ENCODE measurements at places on chromosomes 2 and 18. TPM values are rescaled to one million over a fixed set of nuclear protein-coding genes. Genes with fewer than 3 reads are reported as not detected.

Gene COL4A4
- not detected for total RNA-seq

Gene KCNK3
- total RNA-seq = not detected

Gene LAMA1
- not detected for total RNA-seq

Gene SLC39A10
- 30.7 TPM for total RNA-seq

Gene TNS1
- 0.15 TPM for total RNA-seq

Gene ANO7
- total RNA-seq = 3.1 TPM

Gene POTEI
- total RNA-seq = not detected

Gene SNORC
- total RNA-seq = 1.3 TPM

Gene HOXD9
- not detected for total RNA-seq

Gene MALT1
- total RNA-seq = 30.3 TPM

Gene NT5DC4
- not detected for total RNA-seq

Gene IL1RL2
- total RNA-seq = 0.06 TPM

Gene HOXD4
- total RNA-seq = not detected

Gene ABHD3
- 27.5 TPM for total RNA-seq

Gene POTEJ
- not detected for total RNA-seq

Gene FOXD4L1
- 0.17 TPM for total RNA-seq

Gene RAB17
- not detected for total RNA-seq

Gene SLC5A7
- total RNA-seq = not detected

Gene PCARE
- not detected for total RNA-seq

Gene TNP1
- total RNA-seq = not detected

Gene TMEM237
- total RNA-seq = 19.8 TPM

Gene ARHGEF4
- total RNA-seq = 0.80 TPM

Gene MOCOS
- 0.19 TPM for total RNA-seq

Gene CTAGE1
- not detected for total RNA-seq

Data from activated CD8-positive, alpha-beta memory T cell treated with anti-CD3 and anti-CD28 coated beads for 36 hours (primary cell).